ENCODE measurements at places on chromosomes 6 and 20.

- DNase-seq: no peak
Observed at GRCh38 chr6:63919556-63920110, 284.0 kb downstream of the PHF3 start.

- DNase-seq: no peak
Observed at GRCh38 chr20:51034988-51035656, 12.2 kb upstream of the KCNG1 start.

GRCh38 chr20:385448-385847 lies 4.9 kb downstream of the TRIB3 start:
- no peak for DNase-seq

DNA sequence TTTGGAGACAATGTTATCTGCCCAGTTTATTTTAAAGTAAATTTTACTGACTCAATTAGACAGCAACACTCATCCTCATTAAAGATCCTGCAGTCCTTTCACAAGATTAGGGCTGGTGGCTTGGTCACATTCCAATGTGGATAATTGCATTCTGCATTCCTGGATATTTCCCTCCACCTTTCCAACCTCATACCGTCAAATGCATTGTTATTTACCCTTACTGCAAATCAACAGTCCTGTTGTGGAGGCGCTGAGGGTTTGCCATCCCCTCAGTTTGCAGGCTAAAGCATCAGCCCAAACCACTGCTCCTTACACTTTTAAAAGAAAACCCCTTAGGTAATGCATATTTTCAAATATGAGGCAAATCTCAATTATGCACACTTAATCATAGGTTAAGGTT lies 5.4 kb downstream of the CITED2 start:
- no peak for DNase-seq

GRCh38 chr6:20633566-20634340 lies 99.5 kb downstream of the CDKAL1 start:
- DNase-seq: no peak

GRCh38 chr6:23522792-23523547 lies 603.0 kb upstream of the NRSN1 start:
- DNase-seq: no peak

DNA sequence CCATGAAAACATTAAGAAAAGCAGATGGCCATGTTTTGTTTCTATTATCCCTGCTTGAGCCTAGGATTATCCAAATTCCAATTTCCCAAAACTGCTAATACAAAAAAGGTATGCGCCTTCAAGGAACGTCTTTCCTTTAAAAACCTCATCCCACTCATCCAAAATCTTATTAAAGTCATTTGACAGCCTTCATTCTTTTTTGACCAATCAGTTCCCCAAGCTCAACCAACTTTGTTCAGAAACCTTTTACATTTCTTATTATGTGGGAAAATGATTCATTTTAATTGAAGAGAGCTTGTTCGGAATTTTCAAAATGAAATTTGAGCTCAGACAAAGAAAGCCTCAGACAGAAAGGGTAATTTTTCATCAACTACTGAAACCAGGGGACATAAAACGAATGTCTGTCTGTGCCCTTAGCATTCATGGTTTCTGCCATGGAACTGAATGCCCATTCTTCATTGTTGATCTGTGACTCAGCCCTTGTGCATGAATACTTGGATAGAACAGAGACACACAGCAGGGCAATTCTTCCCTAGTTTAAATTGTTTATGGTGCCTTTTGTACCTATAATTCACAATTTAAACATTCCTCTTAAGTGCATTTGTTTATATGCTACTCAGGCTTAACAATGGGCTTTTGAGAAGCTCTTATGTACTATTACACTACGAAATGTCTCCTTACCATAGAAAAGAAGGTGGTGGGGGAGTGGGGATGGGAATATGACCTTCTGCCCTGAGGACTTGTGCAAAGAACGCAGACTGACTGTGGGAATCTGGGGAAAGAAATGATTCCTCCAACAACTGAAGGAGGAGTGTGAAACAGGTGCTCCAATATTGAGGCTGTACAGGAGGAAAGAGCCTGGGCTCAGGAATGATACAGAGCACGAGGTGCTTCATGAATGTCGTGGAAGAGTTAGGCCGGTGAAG lies 49.8 kb upstream of the ERVFRD-1 start:
- no peak for DNase-seq

- DNase-seq: no peak
Observed at GRCh38 chr6:163337958-163338357, 76.6 kb upstream of the QKI start.

DNA sequence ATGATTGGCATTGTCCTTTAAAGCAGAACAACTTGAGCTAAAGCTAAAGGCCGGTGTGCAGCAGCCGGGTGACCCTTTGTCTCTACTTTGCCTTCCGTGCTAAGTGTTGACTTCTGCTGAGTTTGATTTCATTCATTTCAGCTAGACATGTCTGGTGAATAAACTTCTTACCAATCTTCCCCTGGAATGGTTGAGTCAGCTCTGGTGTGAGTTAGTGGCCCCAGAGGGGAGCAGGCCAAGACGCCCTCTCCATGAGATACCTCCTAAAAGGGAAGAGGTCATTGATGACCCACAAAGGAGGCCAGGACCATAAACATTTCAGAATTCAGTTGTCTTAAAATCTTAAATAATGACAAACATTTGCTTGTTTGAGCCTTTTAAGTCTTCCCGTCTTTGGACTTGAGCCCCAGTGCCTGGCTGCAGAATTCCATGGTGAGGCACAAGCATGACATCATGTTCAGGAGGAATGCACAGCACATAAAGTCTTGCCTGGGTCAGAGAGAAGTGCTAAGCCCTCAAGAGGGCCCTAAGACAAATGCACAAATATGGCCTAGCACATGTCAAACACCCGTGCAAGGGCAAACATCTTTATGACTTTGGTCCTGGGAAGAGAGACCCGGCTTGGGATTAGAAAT lies 96.3 kb upstream of the NEDD9 start:
- DNase-seq: no peak

GRCh38 chr6:106857771-106858652 lies 116.5 kb downstream of the CD24 start:
- no peak for DNase-seq

DNA sequence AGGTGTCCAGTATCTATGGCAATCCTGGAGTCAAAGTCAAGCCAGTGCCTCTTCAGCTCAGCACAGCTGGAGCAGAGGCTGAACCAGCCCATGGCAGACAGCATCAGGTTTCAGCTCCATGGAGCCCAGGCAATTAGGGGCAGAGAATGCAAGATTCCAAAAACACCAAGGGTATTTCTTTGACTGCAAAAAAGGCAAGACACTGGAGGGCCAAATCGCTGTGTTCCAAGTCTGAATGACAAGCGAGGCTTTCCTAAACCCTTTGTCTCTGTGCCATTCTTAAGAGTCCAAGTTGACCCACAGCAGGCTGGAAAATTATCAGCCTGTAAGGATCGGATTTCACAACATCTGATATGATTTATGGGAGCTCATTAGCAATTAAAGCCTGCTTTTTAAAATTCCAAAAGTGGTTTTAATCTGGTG lies 49.7 kb upstream of the TGM3 start:
- DNase-seq: peak; percentile 35

DNA sequence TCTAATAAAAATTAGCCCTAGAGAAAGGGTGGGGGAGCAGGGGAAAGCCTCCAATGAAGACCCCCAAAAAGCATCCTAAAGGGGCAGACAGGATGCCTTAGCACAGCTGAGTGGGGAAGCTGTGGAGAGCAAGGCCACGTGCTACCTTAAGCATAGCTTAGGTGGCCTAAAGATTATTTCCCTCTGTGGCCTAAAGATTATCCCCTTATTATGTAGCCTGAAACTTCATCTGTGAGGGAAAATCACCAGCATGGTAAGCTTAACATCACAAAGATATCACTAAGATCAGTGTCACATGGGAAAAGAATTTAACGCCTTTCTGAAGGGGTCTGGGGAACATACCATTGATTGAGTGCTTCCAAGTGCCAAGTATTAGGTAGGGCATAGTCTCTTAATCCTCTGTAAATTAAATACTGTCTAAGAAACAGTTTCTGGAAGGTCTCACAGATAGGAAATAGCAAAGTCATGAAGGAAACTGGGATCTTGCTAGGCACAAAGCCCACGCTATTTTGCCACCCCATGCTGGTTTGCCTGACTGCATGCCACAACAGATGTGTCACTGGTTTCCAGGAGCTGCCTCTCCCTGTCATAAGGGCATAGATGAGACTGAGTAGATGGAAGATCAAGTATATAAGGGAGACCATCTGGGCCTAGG lies 170.0 kb downstream of the HACE1 start:
- DNase-seq: no peak

DNA sequence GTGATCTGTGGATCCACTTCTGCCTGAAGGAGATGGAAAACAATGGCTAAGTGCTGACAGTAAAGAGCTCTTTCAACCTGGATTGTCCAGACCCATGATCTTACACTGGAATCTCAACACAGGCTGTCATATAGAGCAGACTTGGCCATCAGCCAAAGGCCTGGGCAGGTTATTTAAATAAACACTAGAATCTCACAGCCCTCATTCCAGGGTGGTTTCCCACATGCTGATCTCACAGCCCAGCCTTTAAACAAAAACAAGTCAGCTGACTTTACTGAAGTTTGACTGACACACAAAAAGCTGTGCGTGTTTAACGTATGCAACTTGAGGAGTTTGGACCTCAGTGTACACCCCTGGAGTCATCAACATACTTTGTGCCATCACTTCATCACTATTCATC lies 28.4 kb downstream of the SYNDIG1 start:
- DNase-seq: no peak

DNA sequence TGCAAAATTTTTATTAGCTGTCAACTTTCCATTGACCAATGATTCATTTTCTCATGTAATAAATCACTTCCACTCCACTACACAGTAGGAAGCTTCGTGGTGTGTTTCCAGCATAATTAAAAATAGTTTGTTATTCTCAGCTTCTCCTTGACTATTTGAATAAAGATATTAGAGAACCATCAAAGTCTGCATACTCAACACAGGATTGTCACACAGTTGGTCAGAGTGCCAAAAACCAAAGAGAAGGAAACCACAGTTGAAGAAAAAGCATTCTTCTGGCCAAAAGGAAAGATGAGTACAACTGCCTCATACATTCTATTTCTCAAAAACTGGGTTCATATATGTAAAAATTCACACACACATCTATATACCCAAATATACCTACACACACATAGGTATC lies 455.1 kb upstream of the HSF2 start:
- DNase-seq: no peak

- no peak for DNase-seq
Observed at GRCh38 chr6:5778317-5778857, 228.3 kb downstream of the NRN1 start.

DNA sequence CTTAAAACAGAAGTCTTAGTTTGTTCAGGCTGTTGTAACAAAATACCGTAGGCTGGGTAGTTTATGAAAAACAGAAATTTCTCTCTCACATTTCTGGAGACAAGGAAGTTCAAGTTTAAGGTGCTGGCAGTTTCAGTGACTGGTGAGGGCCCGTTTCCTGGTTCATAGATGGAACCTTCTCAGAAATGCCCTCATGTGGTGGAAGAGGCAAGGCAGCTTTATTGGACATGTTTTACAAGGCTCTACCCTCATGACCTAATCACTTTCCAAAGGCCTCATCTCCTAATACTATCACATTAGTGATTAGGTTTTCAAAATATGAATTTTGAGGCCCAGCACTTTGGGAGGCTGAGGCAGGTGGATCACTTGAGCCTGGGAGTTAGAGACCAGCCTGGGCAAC lies 2.4 kb downstream of the HEBP2 start:
- DNase-seq: no peak

DNA sequence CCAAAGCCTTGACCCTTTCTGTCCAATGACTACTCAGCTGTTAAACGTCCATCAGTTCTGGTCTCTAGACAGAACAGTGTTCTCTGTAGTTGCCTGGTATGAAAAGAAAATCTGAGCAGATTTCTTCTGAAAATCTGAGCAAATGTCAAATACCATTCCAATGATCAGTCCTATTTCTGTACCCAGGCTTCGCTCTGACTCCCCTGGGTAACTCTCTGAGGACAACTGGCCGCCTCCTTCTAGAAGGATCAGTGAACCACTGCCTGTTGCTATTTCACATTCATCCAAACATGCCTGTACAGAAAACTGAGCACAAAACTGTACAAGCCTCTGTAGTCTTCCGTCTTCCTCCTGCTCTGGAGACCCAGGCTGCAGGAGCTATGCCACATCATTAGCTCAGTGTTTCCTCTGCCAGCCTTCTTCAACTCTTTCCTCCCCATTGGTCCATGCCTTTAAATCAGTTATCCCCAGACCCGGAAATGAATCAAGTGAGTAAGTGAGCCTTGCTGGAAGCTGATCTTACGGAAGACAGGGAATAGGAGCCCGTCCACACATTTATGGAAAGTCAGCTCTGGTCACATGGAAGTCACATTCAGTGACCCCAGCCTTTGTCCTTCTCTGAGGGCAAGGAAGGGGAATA lies 63.3 kb downstream of the DAAM2 start:
- DNase-seq: no peak

DNA sequence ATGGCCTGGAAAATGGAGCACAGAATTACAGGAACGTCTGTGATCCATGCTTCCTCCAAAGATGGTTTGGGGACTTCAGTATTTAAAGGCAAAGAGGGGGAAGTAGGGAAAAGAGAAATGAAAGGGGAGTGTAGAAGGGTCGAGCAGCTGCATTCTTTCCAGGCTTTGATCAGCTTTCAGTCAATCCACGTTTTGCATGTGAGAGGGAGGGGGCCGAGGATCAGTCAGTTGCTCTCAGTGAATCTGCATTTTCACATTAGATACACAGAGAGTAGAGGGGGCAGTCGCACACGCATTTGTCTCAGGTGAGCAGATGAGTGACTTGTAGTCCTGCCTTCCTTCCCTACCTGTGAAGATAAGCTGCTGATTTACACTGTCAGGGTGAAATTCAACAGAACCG lies 78.8 kb downstream of the FOXF2 start:
- DNase-seq: no peak

DNA sequence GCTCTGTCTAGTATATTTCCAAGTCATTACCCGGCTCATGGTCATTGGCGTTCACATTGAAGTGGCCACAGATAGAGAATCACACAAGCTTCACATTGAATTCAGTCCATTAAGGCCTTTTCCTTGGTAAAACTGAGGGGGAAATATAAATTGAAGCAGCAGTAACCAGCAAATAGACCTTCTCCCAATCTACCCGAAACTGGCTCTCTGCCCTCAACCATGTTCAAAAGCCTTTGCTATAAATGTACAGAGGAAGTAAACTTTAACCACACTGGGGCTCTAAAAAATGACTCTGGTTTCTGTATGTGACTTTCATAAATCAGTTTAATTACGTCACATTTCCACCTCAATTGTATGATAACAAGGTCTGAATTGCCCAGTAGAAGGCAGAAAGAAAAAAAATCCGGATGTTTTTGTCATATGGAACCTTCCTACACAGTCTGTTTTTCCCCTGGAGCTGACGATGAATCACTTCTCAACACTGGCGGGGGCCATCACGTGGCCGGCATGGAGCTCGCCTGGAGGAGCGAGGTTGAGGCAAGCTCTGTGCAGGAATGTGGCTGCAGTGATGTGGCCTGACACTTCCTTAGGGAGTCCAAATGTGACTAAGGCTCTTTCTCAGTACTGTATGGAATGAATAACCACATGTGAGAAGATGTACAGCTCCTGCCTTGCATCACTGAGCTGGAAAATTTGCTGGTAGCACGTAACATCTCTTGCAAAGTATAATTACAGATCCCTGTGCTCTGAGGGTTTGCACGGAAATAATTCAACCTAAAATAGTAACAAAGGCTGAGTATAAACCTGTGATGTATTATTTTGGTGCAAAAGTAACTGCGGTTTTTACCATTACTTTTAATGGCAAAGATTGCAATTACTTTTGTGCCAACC lies 58.6 kb upstream of the SNX9 start:
- no peak for DNase-seq

GRCh38 chr20:24077145-24077544 lies 88.6 kb upstream of the GGTLC1 start:
- no peak for DNase-seq
